ENCODE measurements at places on chromosomes 2 and 18.
A peak's percentile ranks its signal among the peaks of the same experiment; 100 is the strongest.

- DNase-seq = no peak
Observed at GRCh38 chr2:110905217-110905616, 172.8 kb downstream of the ACOXL start.

- DNase-seq = no peak
Observed at GRCh38 chr2:198385326-198385725, 580.9 kb downstream of the PLCL1 start.

- DNase-seq = no peak
Observed at GRCh38 chr2:10722252-10722825, 909 bp downstream of the ATP6V1C2 start.

- DNase-seq = no peak
Observed at GRCh38 chr2:148607566-148607965, 37.0 kb upstream of the EPC2 start.

GRCh38 chr18:21241301-21242048 is 557 bp upstream of the GREB1L start:
- peak; percentile 65 for DNase-seq

Data from SK-N-DZ (cell line).